ENCODE measurements at places on chromosomes 11 and 22.

GRCh38 chr22:29726512-29727130 lies 6.8 kb downstream of the CABP7 start:
- DNase-seq = no peak

DNA sequence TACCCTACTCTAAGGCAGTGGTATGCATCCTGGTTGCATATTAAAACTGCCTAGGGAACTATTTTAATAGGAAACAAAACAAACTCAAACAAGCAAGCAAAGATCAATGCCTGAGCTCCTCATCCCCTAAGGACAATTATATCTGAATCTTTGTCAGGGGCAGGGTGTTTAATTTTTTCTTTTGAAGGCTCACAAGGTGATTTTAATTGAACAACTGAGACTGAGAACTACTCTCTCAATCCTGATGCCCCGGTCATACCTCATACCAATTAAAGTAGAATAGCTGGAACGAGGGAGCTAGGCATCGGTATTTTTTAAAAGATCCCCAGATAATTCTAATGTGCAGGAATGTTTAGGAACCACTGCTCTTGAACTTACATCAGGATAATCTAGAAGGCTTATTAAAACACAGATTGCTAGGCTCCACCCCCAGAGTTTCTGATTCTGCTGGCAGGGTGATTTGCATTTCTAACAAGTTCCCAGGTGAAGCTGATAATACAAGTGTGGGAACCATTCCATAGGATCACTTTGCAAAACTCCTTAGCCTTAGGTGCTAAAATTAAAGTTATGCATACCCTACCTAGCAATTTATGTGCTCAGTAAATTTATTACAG lies 416.5 kb downstream of the GUCY1A2 start:
- no peak for DNase-seq

- no peak for DNase-seq
Measured at GRCh38 chr11:120520091-120520822, 8.7 kb downstream of the GRIK4 start.

DNA sequence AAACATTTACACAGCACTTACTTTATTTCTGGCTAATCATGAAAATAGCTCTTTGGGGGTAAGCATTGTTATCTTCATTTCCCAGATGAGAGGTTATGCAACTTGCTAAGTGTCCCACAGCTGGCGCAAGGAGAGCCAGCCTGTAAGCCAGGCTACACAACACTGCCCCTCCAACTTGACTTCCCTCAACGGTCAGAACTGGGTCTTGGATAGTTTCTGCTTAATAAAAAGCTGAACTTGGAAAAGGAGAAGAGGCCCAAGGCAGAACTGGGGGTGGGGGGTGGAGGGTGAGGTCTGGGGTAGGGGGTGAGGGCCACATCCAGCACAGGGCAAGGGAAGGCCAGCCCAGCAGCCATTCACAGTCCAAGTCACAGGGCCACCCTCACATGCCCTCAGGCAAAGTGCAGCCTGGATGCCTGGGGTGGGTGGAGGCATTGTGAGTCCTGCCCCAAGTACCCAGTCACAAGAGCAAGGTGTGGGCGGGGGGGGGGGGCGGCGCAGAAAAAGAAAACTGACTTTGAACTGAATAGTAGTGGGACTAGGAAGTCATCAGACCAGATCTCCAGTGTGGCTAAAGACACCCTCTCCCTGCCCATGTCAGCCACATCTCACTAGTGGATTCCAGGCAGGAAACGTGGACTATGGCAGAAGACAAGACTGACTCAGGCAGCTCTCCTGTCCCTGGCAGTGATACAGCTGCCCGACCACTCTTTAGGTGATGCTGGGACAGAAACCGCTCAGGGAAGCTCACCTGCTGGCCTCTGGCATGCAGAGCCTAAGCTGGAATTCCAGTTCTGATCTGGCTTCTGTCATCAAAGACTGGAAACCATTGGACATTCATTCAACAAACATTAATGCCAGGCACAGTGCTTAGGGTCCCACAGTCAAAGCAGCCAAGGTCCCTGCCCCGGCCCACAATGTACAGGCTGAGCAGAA lies 52.4 kb downstream of the PACSIN2 start:
- no peak for DNase-seq
